ENCODE measurements at places on chromosomes 1 and 21. TPM values are rescaled to one million over a fixed set of nuclear protein-coding genes. Genes with fewer than 3 reads are reported as not detected.

DNA sequence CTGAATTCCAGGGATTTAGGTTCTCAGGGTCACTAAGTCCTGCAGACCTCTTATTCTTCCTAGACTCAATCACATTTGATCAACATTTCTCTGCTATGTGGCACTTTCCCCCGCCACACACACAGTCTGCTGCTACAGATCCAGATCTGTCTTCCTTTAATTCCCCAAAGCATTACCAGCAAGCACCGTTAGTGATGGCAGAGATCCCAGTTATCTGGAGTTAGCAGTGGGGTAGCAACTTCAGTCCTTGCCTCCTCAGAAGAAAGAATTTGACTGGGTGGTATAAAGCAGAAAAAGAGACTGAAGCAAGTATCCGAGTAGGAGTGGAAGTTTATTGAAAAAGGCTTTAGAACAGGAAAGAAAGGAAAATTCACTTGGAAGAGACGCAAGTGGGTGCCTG lies 100.4 kb upstream of the ETV3 start:
- H3K36me3 ChIP-seq: no peaks in the 10 kb centered on the region
- DNase-seq: no peak
- H3K27ac ChIP-seq: no peak overlapping the region
- no peak overlapping the region for H3K4me3 ChIP-seq
- H3K27me3 ChIP-seq: no peaks in the 10 kb centered on the region
- no peaks in the 10 kb centered on the region for H3K4me1 ChIP-seq

DNA sequence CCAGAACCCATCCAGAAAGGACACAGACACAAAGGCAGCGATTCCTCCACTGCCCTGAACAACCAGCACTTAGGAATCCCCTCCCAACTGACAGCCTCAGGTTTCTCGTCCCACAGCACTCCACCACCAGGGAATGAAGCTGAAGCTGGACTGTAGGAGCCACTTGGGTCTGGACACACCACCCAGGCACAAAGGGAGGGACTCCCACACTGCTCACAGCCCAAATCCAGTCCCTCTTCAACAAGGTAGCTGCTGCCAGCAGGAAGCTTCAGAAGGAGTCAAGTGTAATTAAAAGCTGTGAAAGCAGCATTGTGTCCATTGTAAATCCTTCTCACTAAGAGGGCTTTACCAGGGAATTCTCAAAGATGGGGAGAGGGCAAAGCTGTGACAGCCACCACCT lies 29.0 kb downstream of the LMX1A start:
- no peaks in the 10 kb centered on the region for H3K36me3 ChIP-seq
- H3K4me3 ChIP-seq: no peak overlapping the region
- no peaks in the 10 kb centered on the region for H3K4me1 ChIP-seq
- no peak for DNase-seq
- H3K27me3 ChIP-seq: no peaks in the 10 kb centered on the region
- H3K27ac ChIP-seq: no peak overlapping the region

YRDC gene
- 14.0 TPM for total RNA-seq

DNA sequence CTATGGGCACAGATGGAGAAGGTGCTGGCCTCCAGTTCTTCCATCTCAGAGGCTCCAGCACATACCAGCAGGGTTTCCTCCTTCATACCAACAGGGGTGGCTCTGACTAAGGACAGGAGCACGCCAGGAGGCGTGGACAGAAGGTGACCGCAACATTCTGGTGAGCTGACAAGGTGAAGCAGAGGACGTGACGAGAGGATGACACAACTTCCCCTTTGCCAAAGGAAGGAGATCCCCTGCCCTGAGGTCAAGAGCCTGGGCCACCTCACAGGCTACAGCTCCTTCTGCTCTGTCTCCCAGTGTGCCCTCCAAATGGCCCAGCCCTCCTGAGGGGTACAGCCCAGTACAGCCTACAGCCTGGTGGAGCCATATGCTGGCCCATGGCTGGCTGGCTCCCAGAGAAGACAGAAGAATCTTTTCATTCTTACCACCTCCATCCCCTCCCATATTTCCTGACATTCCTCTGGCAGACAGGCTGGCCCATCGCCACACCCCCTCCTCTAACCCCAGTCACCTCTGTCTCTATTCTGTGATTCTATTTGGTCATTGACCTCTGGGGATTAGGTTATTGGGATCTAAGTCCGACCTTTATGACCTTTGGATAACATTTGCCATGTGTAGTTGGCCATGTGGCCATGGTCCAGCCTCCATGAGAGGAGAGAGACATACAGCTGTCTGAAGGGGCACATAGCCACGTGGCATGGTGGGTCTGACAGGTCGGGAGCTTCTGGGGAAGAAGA lies 5.1 kb upstream of the LAMB3 start:
- no peaks in the 10 kb centered on the region for H3K36me3 ChIP-seq
- no peaks in the 10 kb centered on the region for H3K27me3 ChIP-seq
- no peak overlapping the region for H3K4me3 ChIP-seq

SMCP gene
- total RNA-seq: 0.17 TPM

DNA sequence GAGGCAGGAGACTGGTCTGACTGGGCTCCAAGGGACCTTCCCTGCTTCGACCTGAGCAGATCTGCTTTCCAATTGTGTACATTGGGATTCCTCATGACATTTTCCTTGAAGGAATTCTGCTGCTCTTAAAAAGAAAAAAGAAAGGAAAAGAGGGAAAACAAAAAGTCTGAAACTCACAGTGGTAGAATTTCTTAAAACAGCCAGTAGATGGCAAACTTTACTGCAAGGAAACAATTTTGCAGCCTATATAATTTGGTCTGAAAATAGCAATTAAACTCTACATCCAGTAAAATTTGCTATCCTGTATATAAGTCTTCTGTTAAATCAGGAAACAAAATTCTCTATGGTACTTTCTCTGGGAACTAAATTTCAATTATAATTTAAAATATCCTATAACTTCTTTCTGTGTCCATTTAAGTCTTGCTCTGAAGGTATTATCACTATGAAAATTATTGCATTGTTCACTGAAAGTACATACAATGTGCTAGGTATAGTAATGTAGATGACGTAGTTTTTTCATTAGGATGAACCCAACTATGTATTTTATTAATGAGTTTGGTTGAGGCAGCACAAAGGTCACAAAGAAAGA lies 59.8 kb downstream of the CRB1 start:
- DNase-seq: peak; percentile 9
- H3K27ac ChIP-seq: no peak overlapping the region
- no peaks in the 10 kb centered on the region for H3K4me1 ChIP-seq
- no peaks in the 10 kb centered on the region for H3K27me3 ChIP-seq

DNA sequence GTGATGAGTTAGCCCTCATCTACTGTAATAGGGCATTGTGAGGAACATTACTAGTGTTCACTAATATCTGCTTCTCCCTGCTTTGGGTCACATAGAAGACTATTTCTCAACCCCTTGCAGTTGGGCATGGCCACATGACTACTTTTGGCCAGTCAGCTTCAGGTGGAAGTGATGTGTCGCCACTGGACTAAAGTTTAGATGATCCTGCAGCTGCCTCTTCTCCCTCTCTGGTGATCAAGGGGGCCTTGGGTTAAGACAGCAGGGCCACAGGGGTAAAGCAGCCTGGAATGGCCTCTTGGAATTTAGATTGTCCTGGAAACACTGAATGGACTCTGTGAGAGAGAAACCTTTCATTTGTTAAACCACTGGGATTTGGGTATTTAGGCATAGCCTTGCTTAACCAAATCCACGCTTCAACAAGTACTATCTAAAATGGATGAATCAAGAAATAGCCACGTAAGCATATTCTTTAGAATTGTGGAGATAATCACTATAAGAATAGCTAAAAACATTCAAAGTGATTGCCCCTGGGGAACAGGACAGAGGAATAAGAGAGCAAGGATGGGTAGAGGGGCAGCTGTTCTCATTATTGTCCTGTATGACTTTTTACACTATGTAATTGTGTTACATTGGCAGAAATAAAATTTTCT lies 41.2 kb downstream of the OPRD1 start:
- H3K27ac ChIP-seq: no peak overlapping the region
- H3K4me3 ChIP-seq: no peak overlapping the region
- no peaks in the 10 kb centered on the region for H3K36me3 ChIP-seq
- H3K27me3 ChIP-seq: no peaks in the 10 kb centered on the region
- H3K4me1 ChIP-seq: no peaks in the 10 kb centered on the region
- no peak for DNase-seq

DNA sequence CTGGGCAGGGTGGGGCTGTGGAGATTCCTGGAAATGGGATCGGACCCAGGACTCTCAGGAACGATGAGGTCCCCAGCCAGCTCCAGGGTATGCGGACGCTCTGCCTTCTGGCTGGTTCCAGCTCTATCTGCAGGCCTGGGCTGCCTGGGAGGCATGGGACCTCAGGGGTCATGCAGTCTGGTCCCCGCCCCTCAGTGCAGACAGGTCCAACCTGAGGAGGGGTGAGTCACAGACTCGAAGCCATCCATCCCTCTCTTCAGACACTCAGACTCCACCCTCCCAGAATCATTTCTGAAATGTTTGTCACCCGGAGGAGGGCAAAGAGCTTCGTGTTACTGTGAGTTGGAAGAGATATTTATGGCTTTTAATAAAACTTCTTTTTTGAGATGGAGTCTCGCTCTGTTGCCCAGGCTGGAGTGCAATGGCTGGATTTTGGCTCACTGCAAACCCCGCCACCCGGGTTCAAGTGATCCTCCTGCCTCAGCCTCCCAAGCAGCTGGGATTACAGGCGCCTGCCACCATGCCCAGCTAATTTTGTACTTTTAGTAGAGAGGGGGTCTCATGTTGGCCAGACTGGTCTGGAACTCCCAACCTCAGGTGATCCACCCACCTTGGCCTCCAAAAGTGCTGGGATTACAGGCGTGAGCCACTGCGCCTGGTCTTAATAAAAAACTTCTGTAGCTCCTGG lies 5.9 kb upstream of the MYOM3 start:
- H3K27me3 ChIP-seq: peaks cover 13% of the 10 kb centered on the region
- H3K4me1 ChIP-seq: no peaks in the 10 kb centered on the region
- no peak overlapping the region for H3K27ac ChIP-seq
- H3K4me3 ChIP-seq: no peak overlapping the region
- peak; percentile 75 for DNase-seq
- no peaks in the 10 kb centered on the region for H3K36me3 ChIP-seq

DNA sequence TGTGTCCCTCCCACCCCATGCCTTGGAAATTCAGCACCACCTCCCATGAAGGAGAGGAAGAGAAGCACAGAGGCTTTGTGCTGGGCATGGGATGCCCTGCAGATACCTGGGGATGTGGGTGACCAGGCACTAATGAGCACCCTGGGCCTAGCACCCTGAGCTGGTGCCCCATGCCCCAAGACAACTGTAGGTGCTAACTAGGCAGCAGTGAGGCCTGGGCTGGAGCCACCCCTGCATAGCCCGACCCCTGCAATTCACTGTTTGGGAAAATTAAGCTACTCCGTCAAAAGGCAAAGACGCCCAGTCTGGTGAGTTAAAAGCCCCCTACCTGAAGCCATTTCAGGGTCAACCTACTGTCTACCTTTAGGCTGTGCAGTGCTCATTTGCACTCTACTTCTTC lies 5.4 kb downstream of the KCNA2 start:
- H3K27me3 ChIP-seq: peaks cover 19% of the 10 kb centered on the region
- H3K4me1 ChIP-seq: no peaks in the 10 kb centered on the region
- no peaks in the 10 kb centered on the region for H3K36me3 ChIP-seq
- no peak for DNase-seq
- H3K4me3 ChIP-seq: no peak overlapping the region

DNA sequence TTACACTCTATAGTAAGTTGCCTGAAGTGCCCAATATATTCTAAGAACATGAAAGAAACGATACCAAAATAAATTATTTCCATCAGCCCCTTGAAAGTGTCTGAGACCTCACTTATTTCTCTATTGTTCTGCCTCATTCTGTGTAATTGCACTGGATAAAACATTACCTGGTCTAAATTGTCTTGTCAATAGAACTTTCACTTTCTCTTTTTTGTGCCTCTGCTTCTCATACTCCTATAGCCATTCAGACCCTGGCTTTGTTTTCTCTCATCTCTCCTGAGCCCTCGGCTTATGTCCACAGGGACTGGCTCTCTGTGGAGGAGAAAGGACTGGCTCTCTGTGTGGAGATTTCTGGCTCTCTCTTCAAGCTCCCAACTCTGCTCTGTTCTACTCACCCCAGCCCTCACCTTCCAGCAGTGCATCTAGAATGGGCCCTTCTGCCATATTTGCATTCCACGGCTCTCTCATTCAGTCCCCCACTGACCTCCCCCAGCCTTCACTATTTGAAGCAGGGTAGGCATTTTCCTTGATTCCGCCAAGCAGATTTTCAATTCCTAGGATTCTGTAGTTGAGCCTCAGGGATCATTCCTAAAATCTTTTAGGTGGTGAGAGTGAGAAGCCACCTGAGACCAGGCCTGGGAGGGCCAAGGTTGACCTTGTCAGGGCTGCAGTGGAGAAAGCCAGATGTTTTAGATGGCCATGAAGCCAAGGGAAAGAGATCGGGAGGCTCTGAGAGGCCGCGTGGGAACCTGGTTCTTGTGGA lies 15.9 kb upstream of the GALNT2 start:
- H3K36me3 ChIP-seq: no peaks in the 10 kb centered on the region
- no peak for DNase-seq
- no peak overlapping the region for H3K27ac ChIP-seq
- H3K27me3 ChIP-seq: no peaks in the 10 kb centered on the region

ZNF593OS gene
- total RNA-seq: not detected

DNA sequence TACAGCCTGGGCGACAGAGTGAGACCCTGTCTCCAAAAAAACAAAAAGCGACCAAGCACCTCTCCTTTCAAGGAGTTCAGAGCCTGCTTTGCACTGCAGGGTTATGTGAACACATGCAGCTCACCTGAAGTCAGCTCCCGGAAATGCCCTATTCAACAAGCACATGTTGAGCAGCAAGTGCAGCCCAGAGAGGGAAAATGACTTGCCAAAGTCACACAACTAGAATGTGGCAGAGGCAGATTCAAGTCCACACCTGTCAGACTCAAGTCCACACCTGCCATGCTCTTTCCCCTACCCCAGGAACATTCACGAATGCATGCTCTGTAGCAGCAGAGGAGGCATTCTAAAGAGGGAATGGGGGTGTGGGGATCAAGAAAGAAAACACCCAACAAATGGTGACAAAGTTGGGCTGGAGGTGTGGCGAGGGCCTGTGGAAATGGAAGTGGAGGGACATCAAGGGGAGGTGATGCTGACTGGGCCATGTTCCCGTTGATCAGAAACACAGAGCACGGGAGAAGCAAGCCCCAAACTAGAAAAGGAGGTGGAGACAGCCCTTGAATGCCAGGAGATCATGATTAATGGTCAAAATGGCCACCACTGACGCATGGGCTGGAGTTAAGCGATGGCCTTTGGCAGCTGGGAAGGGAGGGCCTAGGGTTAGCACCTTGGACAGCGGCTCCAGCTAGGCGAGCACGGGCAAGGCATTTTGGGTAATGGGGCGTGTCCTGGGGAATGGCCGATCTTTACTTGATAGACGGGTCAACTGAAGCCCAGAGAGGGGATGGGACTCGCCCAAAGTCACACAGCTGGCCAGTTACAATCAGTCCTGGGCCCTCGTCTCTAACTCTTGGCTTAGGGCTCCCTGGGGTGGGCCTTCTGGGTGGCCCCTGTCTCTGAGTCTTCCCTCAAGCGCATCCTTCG lies 21.5 kb downstream of the RAP1GAP start:
- no peak overlapping the region for H3K4me3 ChIP-seq
- H3K27me3 ChIP-seq: peaks cover 15% of the 10 kb centered on the region
- DNase-seq: peak; percentile 55
- no peak overlapping the region for H3K27ac ChIP-seq

CDK18 gene
- 1.5 TPM for total RNA-seq

GRCh38 chr1:104768466-104768865 lies 1018.8 kb downstream of the AMY1C start:
- H3K27me3 ChIP-seq: no peaks in the 10 kb centered on the region
- H3K36me3 ChIP-seq: no peaks in the 10 kb centered on the region
- no peaks in the 10 kb centered on the region for H3K4me1 ChIP-seq
- H3K4me3 ChIP-seq: no peak overlapping the region
- DNase-seq: no peak

LHX4 gene
- under 0.01 TPM for total RNA-seq

GRCh38 chr1:162023547-162024501 lies at the start of gene OLFML2B:
Gene OLFML2B (minus strand): TSS chr1:162023869. CDS start chr1:162023430, 439 bp downstream.
- peak within 1 kb of the TSS; percentile 90 for H3K4me3 ChIP-seq
- H3K4me1 ChIP-seq: peaks cover 6% of the 10 kb centered on the region
- DNase-seq: peak; percentile 82
- H3K36me3 ChIP-seq: no peaks in the 10 kb centered on the region
- peak within 1 kb of the TSS; percentile 64 for H3K27ac ChIP-seq
- no peaks in the 10 kb centered on the region for H3K27me3 ChIP-seq

All from fibroblast of lung (primary cell).